ENCODE measurements at places on chromosomes 2 and 18.

- DNase-seq: no peak
These were observed 21.3 kb downstream of the C2orf49 start for GRCh38 chr2:105358593-105358992.

DNA sequence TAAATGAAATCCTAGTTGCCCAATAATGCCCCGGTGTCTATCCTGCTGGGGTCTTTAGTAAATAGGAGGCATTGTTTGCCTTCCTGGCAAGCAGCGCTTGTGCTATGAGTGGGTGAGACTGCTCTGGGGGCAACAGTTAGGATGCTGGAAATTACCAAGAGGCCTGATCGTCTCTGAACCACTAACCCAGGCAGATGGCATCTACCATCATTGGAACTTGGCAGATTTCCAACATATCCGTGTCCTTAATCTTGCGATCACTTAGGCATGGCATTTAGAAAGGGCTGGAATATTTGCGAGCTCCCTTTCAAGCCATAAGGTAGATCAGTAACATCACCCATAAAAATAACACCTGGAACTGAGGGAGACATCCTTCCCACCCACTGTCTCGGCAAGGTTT, 18.8 kb upstream of the SH3RF3 start:
- DNase-seq: no peak

- DNase-seq: no peak
These were observed 3.5 kb upstream of the RFX8 start for GRCh38 chr2:101478181-101479001.

GRCh38 chr2:177670791-177671535, 278.4 kb downstream of the AGPS start:
- no peak for DNase-seq

- DNase-seq: peak; percentile 24
These were observed 37.4 kb downstream of the LYPD6B start for GRCh38 chr2:149075853-149076252.

- DNase-seq: no peak
These were observed 4.6 kb downstream of the IL1RL1 start for GRCh38 chr2:102315921-102316320.

GRCh38 chr2:64062840-64063239, 43.6 kb upstream of the VPS54 start:
- DNase-seq: peak; percentile 45

DNA sequence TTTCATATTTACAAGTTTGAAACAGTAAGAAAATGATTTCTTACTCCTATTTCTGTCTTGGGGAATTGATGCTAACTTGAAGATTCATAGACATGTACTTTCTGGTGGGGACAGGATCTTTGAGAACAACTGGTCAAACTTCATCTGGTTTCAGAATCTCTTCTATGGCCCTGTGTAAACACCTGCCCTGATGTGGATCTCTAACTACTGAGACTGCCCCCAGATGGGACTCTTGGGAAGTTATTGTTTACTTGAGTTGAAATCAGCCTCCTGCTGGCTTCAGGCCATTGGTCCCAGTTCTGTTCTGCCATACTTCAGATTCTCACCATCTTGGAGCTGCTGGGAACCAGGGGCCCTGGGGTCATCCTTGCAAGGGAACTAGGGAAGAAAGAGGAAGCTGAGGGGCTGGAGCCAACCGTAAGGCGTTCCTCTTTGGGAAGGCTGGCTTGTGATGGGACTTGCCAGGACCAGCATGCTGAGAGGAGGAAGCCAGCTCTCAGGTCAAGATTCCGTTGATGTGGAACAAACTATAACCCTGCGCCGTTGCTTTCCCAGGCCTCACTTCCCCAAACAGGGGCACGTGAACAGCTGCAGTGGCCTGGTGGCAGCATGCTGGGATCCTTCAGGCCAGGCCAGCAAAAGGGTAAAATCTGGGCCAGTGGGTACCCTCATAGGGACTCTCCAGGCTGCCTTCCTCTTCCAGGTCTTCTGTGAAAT, 135.5 kb upstream of the CXCR4 start:
- no peak for DNase-seq

GRCh38 chr18:75183524-75183923, 25.4 kb downstream of the PTGR3 start:
- no peak for DNase-seq

GRCh38 chr2:74919827-74920226, 38.6 kb upstream of the POLE4 start:
- peak; percentile 44 for DNase-seq

- no peak for DNase-seq
These were observed 47.6 kb upstream of the TTC39C start for GRCh38 chr18:23966909-23967308.

DNA sequence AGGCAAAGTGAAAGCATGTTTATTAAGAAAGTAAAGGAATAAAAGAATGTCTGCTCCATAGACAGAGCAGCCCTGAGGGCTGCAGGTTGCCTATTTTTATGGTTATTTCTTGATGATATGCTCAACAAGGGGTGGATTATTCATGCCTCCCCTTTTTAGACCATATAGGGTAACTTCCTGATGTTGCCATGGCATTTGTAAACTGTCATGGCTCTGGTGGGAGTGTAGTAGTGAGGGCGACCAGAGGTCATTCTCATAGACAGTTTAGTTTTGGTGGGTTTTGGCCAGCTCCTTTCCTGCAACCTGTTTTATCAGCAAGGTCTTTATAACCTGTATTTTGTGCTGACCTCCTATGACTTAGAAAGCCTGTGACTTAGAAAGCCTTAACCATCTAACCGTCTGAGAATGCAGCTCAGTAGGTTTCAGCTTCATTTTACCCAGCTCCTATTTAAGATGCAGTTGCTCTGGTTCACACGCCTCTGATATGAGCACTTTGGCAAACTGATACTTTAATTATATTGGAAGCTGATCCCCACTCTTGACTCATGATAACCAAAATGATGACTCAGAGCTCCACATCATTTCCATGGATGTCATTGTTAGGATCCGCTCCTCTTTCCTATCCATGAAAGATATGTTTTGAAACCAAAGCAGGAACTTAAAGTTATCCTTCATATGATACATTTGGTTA, 14.5 kb upstream of the ERMN start:
- peak; percentile 28 for DNase-seq

- DNase-seq: no peak
These were observed 547.0 kb upstream of the ACVR2A start for GRCh38 chr2:147297820-147298219.

DNA sequence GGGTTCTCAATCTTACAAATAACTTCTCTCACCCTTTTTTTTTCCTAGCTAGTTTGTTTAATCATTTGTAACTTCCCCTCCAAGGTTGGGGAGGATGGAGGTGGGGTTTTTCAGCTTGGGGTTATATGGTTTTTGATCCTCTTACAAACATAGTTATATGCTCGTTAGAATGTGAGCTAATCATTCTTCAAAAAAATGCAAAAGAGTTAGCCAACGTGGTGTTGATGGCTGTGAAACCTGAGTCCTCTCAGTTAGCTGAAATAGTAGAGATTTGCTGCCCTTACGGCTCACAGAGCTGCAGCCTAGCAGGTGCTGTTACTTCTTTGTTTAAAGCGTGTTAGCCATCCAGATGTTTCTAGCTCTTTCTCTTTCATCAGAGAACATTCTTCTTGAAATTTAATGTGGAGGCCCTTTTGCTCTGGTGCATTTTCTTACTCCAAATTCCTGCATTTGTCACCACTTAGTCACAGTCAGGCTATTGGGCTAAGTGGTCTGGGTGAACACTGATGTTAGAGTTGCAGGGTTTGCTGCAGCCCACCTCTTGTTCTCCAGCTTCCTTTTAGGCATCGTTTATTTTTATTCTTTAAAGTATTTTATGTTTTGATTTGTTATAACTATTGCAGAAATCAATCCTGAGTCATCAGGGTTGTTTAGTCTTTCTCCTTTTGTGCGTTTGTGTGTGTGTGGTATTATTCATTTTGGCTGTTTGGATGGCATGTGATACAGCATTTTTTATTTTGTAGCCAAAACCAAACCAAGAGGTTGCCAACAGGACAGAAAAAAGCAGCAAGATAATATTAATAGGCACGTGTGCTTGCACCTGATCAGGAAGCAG, 41.1 kb downstream of the LIMS1 start:
- peak; percentile 89 for DNase-seq

DNA sequence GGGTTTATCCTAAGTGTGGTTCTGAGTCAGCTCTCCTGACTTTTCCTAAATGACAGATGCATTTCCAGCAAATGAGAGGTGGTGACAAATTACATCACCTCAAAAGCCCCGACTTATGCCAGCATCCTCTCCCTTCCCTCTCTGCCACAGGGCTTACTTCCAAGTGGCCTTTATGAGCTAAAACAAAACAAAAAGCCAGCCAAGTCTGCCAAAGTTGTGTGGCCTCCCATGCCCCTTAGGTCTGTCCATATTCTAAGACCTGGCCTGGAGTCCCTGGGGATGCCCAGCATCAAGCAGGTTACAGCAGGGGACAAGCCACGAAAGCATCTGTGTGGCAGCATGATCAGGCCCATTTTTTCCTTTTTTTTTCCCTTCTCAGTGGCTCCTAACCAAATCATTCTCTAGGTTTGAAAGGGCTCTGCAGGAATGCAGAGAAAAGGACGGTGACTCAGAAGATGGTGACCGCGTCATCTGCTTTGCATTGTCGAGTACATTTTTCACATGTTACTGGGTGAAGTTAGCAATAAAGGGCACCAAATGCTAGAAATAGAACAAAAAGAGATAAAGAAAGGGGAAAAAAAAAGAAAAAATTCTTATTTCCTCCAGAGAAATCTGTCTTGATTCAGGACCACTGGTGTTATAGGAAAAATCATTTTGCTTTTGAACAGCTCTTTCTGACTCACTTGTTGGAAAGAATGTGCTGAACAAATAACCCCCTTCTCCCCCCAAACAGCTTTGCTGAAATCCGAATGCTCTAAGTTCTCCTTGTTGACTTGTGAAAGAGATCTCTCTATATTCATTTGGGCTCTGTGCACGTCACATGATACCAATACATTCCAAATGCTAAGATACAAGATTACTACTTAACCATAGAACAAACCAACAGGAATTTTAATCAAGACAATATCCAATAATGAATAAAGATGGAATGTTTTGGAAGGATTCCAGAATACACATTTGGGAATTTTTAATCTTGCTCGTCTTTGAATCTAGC, 178.7 kb downstream of the EN1 start:
- peak; percentile 99 for DNase-seq

DNA sequence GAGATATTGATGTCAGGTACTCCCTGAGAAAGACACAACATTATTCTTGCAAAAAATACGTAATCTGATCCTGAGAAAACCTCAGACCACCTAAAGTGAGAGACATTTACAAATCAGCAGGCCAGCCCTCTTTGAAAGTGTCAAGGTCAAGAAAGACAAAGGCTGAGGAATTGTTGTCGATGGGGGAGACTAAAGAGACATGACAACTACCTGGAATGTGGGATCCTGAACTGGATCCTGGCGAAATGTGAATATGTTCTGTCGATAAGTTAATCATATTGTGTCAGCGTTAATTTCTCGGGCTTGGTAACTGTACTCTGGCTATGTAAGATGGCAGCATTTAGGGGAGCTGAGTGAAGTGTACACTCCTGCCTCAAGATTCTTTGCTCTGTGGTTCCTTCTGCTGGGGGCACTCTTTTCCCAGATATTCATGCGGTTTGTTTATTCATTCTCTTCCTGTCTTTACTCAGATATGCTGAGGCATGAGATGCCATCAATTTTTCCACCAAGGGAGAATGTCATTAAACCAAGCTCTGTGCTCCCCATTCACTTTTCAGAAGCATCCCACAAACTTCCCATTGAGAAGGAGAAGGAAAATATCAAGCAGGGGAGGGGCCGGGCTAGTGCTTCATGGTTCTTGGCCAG, 154.9 kb downstream of the CAPN13 start:
- peak; percentile 43 for DNase-seq

DNA sequence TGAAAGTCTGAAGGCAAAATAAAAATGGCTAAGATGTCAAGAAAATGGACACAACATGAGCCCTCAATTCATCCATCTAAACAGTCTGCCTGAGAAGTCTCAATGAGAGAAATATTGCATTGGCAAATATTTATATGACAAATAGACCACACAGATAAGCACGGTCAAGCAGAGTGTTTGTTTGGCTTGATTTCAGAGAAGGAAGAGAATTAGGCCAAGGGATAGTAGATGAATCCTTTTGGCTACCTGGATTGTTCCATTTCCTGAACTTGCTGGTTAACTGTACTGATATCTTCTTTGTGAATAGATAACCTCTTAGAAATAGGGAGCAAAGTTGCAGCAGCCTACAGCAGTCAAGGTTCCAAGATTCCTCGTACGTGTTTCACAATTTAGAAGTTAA, 129.6 kb downstream of the RBMS1 start:
- DNase-seq: no peak

DNA sequence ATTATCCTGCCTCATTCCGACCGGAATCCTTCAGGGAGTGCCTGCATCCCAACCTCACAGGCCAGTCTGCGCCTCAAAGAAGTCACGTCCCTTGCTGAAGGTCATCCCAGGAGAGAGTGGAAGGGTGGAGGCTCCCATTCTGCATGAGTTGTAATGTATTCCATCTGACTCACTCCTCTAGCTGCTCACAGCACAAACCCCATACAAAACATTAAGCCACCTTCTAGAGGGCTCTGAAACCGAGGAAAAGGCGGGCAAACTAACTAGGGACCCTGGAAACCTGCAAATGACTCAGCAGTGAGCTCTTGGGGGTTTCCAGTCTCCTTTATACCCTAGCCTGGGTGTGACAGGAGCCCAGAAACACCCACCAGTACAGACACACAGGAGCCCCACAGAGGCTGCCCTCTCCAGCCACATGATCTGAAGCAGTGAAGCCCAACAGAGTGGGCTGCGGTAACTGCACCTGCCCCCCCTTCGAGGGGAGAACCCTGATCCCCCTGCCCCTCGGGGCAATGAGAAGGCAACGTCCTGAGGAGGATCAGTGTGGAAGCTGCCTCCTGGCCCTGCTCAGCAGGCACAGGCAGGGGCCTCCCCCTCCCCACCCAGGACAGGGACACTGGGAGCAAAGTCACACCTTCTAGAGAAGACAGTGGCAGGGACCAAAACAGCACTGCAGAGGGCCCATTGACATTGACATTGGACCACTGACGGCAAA, 69.3 kb upstream of the SNTG2 start:
- DNase-seq: no peak

DNA sequence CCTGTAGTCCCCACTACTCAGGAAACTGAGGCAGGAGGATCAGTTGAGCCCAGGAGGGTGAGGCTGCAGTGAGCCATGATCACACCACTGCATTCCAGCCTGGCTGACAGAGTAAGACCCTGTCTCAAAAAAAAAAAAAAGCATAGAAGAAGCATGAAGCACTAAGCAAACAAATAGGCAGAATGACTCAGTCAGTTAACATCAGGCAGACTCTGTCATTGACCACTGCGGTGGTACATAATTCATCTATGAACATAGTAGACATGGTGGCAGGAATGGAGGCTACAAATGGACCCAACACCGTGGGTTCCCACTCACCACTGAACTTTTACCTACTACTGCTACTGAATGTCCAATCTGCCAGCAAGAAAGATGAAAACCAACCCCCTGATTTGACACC, 7.6 kb upstream of the ASXL2 start:
- peak; percentile 83 for DNase-seq

Data from fibroblast of skin of scalp (primary cell).